Activated CD8-positive, alpha-beta memory T cell treated with anti-CD3 and anti-CD28 coated beads, Interleukin-2, amount 50 U/mL, for 4 hours (primary cell): ENCODE measurements at places on chromosomes 5 and 9.

DNA sequence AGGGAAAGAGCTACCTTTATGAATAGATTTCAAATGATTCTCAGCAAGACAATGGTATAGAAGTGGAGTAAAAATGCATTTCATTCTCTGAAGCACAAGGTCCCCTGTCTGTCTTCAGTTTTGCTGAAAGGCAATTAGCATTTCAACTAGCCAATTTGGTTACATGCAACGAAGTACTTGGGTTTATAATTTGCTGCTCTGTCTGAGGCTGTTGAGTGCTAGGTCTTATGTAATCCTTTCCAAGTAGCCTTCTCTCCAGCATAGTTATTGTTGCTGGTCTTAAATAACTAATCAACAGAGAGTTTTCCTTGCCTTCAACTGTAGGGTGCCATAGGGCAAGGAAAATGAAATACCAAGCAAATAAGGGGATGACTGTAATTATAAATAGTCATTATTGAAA is 4.5 kb downstream of the ADGRV1 start:
- no peak for DNase-seq

- DNase-seq = no peak
Measured at GRCh38 chr5:23840083-23840482, 332.7 kb downstream of the PRDM9 start.

GRCh38 chr5:68435611-68436010 is 220.1 kb downstream of the PIK3R1 start:
- DNase-seq = no peak

- DNase-seq = peak; percentile 59
Measured at GRCh38 chr5:119411361-119412278, 40.7 kb upstream of the HSD17B4 start.

GRCh38 chr9:87599901-87600610 is 102.4 kb downstream of the DAPK1 start:
- no peak for DNase-seq

DNA sequence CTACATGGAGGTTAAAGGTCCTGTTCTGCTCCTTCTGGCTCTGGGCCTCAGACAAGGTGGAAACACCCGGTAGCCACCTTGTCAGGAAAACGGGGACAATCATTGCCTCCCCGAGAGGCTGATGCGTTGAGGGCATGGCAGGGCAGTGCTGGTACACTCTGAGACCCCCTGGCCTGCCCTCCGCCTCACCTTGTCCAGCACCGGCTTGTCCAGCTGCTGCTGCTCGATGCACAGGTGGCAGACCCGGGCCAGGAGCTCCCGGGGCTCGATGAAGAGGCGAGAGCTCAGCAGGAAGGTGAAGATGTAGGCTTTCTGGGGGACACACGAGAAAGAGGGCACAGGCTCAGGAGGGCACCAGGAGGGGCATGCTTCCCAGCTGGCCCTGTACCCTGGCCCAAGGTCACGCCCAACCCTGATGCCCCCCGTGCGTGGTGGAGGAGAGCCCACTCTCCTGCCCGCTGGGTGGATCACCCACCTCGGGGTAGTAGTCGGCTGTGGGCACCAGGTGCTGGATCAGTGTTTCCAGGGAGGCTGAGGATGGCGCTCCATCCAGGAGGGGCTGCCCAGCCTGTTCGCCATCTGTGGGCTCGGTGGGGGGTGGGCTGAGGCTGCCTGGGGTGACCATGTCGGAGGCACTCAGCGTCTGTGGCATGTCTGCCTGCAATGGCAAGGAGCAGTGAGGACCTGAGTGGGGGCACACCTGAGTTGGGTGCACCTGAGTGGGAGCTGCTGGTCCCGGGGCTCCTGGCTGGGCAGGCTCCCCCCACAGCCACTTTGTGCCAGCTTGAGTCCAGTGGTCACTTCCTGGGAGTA is 66.0 kb upstream of the RNF130 start:
- no peak for DNase-seq

DNA sequence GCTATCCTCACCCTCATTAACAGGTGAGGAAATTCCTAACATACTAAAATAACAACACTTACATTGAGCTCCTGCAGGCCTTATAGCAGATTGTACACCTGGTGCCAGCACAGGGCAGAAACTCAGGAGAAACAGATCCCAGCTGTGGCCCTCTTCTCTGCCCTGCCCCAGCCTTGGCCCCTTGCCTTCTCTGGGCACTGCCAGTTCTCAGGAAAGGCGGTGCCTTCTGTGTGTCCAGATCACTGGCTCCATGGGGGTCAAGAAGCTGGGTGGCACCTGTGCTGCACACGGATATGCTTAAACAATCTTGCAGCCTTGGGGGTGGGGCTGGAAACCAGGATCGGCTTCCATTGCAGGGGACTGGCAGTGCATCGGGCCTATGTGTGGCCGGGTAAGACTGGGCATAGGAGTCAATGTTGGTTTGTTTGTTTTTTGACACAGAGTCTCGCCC is 19.3 kb downstream of the KYAT1 start:
- no peak for DNase-seq

- DNase-seq = no peak
Measured at GRCh38 chr9:124132671-124133147, 121.1 kb downstream of the LHX2 start.

DNA sequence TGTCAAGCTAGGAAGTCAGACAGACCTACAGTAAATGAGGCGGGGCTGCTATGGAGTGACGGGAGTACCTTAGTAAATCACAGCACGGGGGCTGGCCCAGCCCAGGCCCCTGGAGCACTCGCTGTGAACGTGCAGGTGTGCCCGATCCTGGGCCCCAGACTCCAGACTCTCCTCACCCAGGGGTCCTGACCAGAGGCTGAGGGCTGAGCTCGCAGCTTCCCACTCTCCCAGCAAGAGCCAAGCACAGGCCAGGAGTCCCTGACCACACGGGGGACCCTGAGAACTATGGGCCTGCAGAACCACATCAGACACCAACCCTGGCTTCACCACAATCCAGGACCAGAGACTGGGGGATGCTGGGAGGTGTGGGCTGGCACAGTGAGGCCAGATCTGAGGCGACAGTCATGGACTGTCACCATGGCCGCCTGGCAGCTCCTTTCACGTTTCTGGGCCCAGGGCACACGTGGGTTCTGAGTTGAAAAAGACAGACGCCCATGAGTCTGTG is 73.4 kb downstream of the ADAMTS2 start:
- peak; percentile 10 for DNase-seq

- DNase-seq = no peak
Measured at GRCh38 chr9:4463824-4464223, 26.4 kb upstream of the SLC1A1 start.

DNA sequence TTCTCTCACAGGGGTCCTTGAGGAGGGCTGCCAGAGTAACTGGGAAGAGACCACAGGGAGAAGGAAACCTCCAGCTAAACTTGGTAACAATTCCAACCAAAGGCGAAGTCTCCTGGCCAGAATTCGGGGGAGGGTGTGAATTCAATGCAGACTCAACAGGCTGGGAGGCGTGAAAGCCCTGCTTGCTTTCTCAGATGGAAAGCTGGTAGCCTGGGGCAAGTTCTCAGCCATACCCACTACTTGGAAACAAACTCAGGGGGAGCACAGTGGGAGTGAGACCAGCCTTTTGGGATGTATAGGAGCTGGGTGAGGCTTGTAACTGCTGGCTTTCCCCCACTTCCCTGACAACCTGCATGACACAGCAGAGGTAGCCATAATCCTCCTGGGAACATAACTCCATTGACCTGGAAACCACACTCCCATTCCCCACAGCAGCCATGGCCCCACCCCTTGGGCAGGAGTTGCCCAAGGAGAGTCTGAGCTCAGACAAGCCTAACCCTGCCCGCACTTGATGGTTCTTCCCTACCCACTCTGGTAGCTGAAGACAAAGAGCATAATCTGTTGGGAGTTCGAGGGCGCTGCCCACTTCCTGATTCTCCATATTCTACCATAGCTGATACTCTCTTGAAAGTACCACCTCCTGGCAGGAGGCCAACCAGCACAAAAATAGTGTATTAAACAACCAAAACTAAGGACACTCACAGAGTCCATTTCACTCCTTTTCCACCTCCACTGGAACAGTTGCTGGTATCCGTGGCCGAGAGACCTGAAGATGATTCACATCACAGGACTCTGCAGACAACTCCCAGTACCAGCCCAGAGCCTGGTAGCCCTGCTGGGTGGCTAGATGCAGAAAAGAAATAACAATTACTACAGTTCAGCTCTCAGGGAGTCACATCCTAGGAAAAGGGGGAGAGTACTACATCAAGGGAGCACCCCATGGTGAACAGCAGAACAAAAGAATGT is 123.8 kb downstream of the FAM170A start:
- no peak for DNase-seq

DNA sequence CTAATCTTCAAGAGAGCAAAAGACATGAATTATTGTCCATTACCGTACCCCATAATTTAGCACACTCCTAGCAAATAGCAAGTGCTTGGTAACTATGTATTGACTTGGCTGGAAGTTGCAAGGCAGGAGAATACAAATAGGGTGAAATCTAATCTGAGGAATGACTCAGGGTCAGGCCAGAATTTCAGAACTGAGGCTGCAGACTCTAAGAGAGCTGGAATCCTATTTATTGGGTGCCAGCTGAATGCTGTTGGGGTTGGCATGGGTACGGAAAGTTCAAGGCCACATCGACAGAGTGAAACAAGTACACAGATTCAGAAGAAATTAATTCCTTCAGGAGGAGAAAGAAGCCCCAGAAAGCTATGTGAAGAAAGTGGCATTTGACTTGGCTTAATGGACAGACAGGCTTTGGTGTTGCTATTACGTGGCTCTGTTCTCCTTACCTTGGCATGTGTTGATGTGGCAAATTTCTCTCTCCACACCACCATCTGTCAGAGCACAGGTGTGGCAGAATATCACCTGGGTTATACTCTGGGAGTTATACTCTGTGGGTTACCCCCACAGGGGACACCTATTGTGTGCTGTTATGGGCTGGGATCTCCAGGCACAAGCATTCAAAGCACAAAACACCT is 20.9 kb upstream of the ASTN2 start:
- no peak for DNase-seq

GRCh38 chr9:133950629-133951111 is 41.5 kb downstream of the VAV2 start:
- no peak for DNase-seq

DNA sequence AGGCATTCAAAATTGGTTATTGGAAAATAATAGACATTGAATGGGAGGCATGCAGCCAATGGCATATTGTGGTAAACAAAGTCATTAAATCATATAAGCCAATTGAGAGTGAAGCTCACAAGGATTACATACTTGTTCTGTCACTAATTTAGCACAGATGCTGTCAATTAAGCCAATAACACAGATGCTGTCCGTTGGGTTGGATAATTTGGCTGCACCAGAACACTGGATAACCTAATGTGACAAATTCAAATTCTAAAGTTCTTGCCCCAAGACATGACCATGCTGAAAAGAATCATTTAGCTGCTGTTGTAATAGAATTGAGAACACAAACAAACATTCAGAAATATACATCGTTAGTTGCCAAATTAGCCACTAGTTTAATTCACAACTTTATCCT is 1796.4 kb downstream of the EFNA5 start:
- no peak for DNase-seq

DNA sequence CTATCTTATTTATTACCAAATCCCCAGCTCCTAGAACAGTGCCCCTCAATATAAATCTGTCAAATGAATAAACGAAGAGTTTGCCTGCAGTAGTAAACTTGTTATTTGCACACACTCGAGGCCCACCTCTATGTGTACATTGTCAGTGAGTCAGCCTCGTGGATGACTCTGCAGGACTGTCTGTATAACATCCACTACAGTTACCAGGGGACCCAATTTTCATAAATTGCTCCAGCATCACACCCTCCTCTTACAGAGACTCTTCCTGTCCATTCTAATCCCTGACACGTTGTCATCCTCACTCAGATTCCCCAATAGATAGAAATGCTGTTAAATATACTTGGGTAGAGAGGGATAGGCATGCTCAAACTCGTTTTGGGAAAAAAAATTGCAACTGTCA is 478.5 kb downstream of the RAB3C start:
- no peak for DNase-seq

- DNase-seq = no peak
Measured at GRCh38 chr5:96297867-96298266, 135.2 kb downstream of the PCSK1 start.

GRCh38 chr5:150945486-150945885 is 40.7 kb upstream of the ZNF300 start:
- no peak for DNase-seq

- no peak for DNase-seq
Measured at GRCh38 chr5:174172152-174172551, 126.6 kb downstream of the NSG2 start.

- no peak for DNase-seq
Measured at GRCh38 chr5:18553269-18553668, 919.0 kb downstream of the TAF11L14 start.

DNA sequence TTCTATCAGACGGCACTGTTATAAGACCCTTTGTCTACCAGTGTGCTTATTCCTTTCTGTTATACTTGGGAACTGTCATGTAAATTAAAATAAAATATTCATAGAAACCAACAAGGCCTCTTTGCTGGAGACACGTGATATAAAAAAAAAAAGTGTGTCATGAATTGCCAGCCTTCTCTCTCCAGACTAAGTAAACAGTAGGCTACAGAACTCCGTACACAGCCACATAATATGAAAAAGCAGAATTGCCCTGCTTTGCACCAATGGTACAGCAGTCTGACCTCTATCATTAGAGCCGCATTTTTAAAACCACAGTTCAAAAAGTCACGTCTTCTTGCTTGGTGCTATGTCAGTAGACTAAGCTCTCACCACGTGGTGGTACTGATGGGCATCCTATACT is 231.3 kb downstream of the SEMA5A start:
- DNase-seq = no peak

GRCh38 chr9:133238851-133239532 is 29.9 kb upstream of the OBP2B start:
- peak; percentile 64 for DNase-seq

DNA sequence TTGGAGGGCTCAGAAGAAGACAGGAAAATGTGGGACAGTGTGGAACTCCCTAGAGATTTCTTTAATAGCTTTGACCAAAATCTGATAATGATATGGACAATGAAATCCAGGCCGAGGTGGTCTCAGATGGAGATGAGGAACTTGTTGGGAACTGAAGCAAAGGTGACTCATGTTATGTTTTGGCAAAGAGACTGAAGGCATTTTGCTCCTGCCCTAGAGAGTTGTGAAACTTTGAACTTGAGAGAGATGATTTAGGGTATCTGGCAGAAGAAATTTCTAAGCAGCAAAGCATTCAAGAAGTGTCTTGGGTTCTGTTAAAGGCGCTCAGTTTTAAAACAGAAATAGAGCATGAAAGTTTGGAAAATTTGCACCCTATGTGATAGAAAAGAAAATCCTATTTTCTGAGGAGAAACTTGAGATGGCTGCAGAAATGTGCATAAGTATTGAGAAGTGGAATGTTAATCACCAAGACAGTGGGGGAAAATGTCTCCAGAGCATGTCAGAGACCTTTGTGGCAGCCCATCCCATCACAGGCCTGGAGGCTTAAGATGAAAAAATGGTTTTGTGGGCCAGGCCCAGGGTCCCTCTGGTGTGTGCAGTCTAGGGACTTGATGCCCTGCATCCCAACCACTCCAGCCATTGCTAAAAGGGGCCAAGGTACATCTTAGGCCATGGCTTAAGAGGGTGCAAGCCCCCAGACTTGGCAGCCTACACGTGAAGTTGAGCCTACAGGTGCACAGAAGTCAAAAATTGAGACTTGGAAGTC is 463.7 kb upstream of the TLE4 start:
- no peak for DNase-seq
